ENCODE measurements at places on chromosomes 11 and 22.

DNA sequence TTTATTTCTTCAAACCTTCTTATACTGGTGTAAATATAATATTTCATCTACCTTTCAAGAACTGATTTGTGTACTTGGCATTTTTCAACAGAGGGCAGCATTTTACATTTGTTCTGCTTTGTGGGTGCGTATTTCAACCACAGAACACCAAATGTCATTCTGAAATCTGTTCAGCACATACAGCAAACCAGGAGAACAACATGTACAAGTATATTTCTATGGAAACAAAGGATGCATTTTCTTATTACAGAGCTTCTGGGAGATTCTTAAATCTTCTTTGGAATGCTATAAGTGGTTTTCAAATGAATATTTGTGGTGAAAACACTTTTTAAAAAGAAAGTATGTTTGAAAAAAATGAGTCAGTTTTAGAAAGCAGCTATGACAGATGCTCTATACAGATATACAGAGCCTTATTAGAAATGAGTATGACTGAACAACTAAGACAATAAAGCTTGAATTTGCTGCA, 946.0 kb downstream of the FAM181B start:
- no peak for DNase-seq

DNA sequence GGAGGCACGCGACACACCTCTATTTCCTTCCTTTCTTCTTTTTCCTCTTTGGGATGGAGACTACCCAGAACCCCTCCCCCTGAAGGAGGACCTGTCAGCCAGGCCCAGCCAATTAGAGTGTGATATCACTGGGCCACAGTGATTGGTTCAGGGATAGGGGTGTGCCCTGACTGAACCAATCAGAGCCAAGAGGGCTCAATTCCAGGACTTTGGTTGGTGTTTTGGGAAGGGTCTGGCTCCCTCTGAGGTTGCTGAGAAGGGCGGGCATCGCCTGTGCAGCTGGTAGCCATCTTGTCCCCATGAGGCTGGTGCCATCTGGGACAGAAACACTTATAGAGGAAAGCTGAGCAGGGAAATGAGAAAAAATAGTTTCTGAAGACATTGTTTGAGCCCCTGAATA, 71.4 kb downstream of the CHST1 start:
- DNase-seq: no peak

DNA sequence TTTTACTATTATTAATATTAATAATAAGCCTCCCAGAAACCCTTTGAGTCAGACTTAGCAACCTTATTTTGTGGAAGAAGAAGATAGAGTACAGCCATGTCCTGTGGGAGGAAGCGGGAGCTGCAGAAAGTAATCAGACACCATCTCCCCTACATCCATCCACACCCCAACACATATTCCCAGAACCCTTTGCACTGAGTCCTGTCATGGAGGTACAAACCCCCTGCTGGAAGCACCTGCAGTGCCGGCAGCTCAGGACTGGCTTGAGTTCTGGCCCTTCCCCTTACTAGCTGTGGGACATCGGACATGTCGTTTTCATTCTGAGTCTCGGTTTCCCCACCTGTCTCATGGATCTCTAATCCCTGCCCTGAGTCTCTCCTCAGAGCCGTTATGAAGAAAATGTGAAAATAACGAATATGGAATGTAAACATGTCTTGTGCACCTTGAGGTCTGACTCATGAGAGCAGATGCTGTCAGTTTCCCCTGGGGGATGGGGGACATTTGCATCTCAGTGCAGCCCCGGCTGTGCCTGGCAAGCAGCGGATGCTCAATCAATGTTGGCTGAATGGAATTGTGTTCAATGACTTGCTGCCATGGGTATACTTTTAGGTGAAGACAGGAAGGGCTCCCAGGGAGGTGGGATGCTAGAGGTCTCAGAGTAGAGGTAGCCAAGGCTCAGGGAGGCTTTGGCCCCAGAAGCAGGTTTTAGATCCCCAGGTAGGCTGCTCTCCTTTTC, 45.4 kb downstream of the TP53I11 start:
- DNase-seq: no peak

- peak; percentile 50 for DNase-seq
Measured at GRCh38 chr11:69841859-69842698, 22.9 kb upstream of the FGF3 start.

DNA sequence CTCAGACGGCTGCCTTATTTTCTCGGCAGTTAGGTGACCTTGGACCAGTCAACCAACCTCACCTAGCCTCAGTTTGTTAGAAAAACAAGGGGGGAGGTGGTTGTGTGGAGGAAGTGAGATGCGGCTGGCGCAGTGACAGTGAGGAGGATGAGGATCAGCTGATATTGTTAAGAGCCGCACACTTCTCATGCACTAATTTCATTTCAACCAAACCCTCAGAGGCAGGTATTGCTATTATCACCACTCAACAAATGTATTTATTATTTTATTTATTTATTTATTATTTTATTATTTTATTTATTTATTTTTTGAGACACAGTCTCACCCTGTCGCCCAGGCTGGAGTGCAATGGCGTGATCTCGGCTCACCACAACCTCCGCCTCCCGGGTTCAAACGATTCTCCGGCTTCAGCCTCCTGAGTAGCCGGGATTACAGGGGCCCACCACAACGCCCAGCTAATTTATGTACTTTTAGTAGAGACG, 2.1 kb downstream of the LGALS1 start:
- DNase-seq: no peak

- DNase-seq: peak; percentile 56
Measured at GRCh38 chr11:46361283-46362155, 14.3 kb downstream of the DGKZ start.

All from natural killer cell (primary cell).